ENCODE measurements at places on chromosomes 6 and 20.

GRCh38 chr20:58695895-58696375, 3.3 kb downstream of the NPEPL1 start:
- no peak for DNase-seq

DNA sequence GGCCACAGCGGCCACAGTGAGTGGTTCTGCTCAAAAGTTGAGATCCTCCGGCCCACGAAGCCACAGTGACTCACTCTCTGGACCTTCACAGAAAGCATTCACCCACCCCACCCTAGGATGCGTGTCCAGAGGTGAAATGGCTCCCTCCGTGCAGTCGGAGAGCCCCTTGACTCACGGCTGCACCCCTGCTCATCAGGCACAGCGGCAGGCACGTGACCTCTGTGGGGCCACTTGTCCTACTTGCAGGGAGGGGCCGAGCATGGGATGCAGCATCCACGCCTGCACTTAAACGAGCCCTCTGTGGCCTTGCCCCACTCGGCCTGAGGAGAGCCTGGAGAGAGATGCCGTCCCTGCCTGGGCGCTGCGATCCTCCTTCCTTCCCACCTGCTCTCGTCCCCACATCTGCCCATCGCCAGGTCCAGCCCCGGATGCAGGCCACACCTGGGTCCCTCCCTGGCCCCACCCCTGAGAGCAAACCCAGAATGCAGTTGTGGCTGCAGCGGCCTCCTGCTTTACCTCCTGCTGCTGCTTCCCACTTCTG, 28.7 kb downstream of the NTSR1 start:
- DNase-seq = no peak

GRCh38 chr20:57944988-57945387, 235.2 kb upstream of the PMEPA1 start:
- DNase-seq = no peak

GRCh38 chr6:112149719-112150263, 62.4 kb downstream of the FAM229B start:
- DNase-seq = no peak

GRCh38 chr6:33455051-33455450, 675 bp downstream of the ZBTB9 start:
- no peak for DNase-seq

DNA sequence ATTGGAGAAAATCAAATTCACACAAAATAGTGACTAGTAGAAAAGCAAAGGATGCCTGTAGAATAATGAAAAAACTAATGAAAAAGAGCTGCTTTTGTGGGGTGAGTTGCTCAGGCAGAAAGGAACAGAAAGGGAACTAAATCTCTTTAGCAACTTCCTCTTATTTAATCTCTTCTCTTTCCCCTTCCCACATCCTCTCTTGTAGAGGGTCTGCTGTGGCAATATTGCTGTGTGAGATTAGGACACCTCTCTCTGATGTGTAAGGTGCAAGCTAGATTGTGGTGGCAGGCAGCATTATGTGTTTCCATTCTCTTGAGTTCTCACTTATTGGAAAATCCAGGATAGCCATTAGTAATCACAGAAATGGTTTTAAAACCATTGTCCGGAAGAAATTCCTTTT, 49.7 kb downstream of the SYNE1 start:
- DNase-seq = peak; percentile 98

DNA sequence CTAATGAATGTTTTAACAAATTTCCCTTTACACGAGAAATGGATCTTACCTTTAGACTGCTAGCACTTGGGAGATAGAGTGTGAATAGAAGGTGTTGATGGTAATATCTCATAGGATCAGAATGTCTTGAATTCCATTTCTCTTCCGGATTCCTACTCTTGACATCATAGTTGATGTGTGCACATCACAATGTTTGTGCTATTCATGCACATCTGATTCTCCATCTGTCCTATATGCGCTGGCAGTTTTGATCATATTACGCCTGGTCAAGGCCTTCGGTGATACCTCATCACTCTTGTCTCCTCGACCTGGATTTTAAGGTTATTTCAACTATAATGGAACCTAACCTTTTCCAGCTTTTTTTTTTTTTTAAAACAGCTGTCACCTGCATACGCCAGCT, 16.8 kb upstream of the ACAT2 start:
- no peak for DNase-seq

DNA sequence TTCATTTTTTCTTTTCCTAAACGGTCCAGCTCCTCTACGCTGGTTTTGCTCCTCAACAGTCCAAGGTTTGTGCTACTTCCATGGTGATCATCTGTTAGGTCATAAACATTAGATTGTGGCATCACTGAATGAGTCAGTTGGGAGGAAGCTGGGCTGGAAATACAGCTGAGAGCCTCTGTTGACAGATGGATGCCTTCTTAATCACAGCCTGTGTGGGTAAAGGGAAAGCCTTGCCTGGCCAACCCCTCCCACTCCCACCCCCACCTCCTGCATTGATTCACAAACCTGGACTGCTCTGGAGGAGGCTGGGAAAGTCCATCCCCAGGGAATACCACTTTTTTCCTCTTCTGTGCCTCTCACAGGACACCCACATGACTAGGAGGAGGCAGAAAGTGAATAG, 180.6 kb upstream of the CCN2 start:
- no peak for DNase-seq

GRCh38 chr6:147170269-147170668, 33.9 kb upstream of the STXBP5 start:
- DNase-seq = no peak

GRCh38 chr6:144064402-144065212, 30.8 kb downstream of the SF3B5 start:
- peak; percentile 53 for DNase-seq

DNA sequence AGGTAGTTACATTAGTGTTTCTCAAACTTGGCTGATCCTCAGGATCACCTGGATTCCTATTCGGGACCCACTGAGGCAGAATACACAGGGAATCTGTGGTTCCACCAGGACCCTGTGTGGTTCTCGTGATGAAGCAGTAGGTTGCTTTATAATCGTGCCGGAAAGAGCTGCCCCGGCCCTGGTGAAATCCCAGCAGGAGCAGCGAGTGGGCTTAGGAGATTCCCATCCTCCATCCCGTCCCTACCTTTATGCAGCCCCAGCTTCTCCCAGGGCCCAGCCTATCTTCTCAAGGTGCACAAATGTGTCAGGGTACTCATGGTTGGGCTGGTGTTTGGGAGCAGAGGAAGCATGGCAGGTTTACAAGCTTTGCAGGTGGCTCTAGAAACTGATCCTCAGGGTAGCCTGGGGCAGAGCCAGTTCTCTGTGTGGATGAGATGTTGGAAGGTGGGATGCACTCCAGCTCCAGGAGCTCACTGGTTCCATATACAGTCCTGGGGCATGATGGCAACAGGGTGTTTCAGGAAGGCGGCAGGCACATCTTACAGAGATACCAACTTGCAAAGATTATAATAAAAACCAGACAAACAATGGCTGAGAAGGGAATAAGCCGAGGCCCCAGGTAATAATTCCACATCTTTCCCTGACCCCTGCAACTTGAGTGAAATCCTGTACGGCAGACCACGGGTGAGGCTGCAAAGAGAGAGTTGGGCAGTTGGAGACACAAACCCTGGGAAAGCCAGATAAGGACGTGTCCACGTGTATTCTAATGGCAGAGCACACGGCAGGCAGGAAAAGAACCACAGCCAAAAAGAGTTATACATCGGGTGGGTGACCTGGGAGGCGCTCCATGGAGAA, 5.9 kb downstream of the SLC22A1 start:
- DNase-seq = no peak

DNA sequence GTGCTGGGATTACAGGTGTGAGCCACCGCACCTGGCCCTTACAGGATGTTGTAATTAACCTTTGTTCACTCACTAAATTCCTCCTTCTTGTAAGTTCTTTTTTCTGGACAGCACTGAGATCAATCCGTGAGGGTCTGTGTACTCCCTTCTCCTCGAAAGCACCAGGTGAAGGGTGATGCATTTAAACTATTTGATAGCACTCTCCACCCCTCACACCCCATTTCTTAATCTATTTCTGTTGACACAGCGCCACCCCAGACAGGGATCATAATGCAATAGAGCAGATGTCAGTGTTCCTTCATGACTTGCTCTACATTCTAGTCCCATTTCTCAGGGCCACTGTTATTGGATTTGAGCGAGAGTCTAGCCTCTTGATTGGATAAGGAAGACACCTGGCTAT, 46.3 kb downstream of the PPP1R14C start:
- no peak for DNase-seq

- DNase-seq = peak; percentile 37
These were observed 15.7 kb downstream of the DCBLD1 start for GRCh38 chr6:117498159-117498558.

DNA sequence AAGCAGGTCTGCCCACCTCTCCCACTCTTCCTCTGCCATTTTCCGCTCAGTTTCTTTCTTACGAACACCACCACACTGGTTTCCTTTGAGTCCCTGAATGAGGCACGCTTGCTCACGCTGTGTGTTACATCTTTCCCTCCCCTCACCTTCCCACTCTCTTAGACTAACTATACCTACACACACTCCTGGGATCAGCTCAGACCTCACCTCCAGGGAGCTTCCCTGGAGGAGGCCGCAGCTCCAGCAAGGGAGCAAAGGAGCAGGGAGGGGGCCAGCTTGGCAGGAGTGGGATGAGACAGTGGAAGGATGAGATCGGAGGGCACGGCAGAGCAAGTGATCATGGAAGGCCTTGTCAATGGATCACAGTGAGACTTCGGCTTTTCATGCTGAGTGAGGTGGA, 28.3 kb upstream of the B4GALT5 start:
- DNase-seq = no peak

DNA sequence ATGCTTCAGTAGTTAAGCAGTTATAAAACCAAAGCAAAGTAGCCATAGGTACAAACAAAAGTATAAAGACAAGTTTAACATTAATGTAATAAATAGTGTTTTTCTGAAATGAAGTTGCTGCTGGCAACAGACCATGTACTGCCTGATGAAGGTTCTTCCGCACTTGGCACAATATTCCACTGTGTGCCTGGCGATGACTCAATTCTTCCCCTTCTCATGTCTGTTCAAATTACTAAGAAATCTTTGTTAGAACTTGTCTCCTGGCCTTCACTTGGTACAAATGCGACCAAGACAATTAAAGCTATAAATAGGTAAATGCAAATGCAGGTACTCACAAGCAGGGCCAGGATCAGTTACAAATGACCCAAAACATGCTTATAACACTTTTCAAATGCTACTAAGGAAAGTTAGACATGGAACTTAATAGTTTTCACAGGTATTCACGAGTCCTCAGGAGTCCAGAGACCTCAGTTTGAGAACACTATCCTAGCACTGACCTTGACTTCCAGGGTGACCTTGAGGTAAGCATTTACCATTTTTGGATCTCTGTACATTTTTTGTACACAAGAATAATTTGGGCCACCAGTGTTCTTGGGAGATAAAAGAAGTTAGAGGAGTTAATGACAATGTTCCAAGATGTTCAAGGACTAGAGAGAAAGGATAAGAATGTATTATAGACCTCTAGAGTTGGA, 8.1 kb upstream of the DDR1 start:
- no peak for DNase-seq

GRCh38 chr20:50213531-50214106, 23.0 kb downstream of the CEBPB start:
- DNase-seq = no peak

GRCh38 chr6:165049362-165049761, 260.0 kb downstream of the C6orf118 start:
- DNase-seq = peak; percentile 58

GRCh38 chr6:13980534-13980933, 55.8 kb downstream of the RNF182 start:
- no peak for DNase-seq

DNA sequence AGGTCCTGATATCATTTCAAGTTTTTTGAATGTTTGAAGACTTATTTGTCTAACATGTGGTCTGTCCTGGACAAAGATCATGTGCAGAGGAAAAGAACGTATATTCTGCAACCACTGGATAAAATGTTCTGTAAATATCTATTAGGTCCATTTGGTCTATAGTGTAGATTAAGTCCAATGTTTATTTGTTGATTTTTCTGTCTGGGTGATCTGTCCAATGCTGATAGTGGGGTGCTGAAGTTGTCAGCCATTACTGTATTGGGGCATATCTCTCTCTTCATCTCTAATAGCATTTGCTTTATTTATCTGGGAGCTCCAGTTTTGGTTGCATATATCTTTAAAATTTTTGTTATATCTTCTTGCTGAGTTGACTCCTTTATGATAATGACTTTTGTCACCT, 258.4 kb upstream of the CITED2 start:
- no peak for DNase-seq

DNA sequence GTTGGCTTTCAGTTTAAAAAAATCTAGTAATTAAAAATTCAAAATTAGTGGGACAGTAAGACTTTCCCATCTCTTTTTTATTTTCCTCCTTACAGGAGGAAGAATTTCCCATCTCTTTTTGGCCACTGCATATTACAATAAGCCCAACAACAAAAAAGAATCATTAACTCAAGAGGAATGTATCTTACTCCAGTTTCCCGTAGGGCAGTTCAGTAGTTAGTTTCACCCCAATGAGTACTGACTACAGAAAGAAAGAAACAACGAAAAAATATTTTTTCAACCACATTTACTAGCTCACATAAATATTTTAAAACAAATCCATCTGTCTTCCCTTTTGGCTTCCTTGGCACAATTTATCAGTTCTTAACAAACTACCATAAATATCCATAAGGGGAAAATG, 14.9 kb upstream of the BLOC1S5 start:
- no peak for DNase-seq

GRCh38 chr20:51535075-51535386, 7.5 kb downstream of the NFATC2 start:
- peak; percentile 46 for DNase-seq

- no peak for DNase-seq
These were observed 677.4 kb upstream of the CITED2 start for GRCh38 chr6:140051521-140052512.

DNA sequence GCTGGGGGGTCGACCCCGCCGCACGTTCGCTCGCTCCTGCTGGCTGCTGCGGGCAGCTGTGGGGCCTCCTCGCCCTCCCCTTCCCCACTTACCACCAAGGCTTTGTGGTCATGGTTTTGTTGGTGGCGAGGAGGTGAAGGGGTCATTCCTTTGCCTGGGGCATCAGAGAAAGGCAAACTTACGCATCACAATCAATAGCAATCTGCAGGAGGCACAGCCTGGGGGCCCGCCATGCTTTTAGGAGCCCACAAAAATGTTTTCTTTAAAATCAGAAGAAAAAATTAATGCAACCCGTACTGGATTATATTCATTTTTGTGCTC, 137.0 kb downstream of the IMPG1 start:
- no peak for DNase-seq

DNA sequence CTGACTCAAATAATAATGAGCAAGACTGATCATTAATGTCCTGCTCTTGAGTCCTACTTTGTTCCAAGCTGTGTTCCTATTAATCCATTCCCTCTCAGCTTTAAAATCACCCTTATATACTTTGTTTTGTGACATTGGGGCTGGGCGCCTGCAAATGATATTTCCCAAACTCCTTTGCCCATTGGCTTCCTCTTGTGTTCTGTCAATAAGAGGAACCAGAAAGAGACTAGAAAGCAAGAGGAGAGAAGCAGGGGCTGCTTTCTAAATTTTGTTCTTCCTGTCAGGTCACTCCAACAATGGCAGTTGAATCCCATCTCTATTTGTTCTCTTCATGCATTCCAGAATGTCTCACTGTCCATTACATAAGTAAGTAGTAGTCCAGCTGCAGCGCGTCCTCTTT, 21.6 kb upstream of the TRIM27 start:
- no peak for DNase-seq

GRCh38 chr20:23932256-23932655, 52.7 kb upstream of the CST5 start:
- no peak for DNase-seq

- DNase-seq = no peak
These were observed 95.7 kb downstream of the COL21A1 start for GRCh38 chr6:56151609-56152224.

- DNase-seq = no peak
These were observed 62.9 kb downstream of the CARMIL1 start for GRCh38 chr6:25341923-25342619.
